ENCODE measurements at places on chromosomes 16 and 17.

- DNase-seq: no peak
Measured at GRCh38 chr17:27338536-27338985, 44.6 kb downstream of the WSB1 start.

DNA sequence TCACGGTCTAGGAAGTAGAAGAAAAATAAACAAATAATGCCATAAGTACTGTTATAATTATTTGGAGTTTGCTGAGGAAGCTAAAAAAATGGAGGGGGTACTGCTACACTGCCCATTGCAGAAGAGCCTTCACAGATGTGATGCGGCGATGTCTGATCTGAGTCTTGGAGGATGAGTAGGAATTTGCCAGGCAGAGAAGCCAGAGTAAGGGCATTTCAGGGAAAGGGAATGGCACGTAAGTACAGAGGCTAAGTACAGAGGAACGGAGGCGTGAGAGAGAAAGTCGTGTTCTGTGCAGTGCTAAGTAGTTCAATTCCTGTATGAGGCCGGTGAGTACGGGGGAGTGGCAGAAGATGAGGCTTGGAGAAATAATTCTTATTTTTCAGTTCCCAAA, 741 bp upstream of the GRB2 start:
- DNase-seq: peak; percentile 24

GRCh38 chr17:61322325-61323002, 77.2 kb upstream of the TBX2 start:
- no peak for DNase-seq

DNA sequence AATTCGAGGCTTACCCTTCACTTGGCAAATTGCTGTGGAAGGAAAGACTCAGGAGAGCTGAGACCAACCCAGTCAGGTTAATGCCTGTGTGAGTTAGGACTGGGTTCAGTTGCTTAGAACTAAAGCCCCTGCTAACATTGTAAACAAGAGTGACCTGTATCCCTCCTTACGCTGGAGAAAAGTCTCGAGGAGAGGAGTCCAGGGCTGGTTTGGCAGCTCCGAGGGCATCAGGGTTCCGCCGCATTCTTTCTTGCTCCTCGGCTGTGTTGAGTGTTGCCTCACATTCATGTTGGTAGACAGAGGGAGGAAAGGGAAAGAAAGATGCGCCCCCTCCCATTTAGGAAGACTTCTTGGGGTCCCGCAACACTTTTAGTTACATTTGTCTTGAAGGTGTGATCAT, 18.5 kb downstream of the VPS35L start:
- no peak for DNase-seq

GRCh38 chr17:66612993-66613392, 221.9 kb upstream of the CACNG5 start:
- no peak for DNase-seq

GRCh38 chr16:75260851-75261589, 9.6 kb upstream of the BCAR1 start:
- DNase-seq: no peak

GRCh38 chr17:78322858-78323455, 36.9 kb downstream of the SOCS3 start:
- DNase-seq: no peak

- DNase-seq: no peak
Measured at GRCh38 chr17:75001915-75002843, 10.3 kb upstream of the MRPL58 start.

- DNase-seq: no peak
Measured at GRCh38 chr17:39360537-39360936, 40.9 kb downstream of the FBXL20 start.

- no peak for DNase-seq
Measured at GRCh38 chr16:11950388-11950787, 8.5 kb upstream of the NPIPB2 start.

GRCh38 chr16:50946606-50947005, 204.5 kb downstream of the SALL1 start:
- no peak for DNase-seq

- DNase-seq: no peak
Measured at GRCh38 chr16:63655846-63656245, 1466.0 kb downstream of the CDH11 start.

- peak; percentile 36 for DNase-seq
Measured at GRCh38 chr17:18921912-18922451, 30.0 kb upstream of the SLC5A10 start.

GRCh38 chr17:7114241-7114874, at the start of gene ASGR2:
TSS of gene ASGR2 (minus strand) at chr17:7114822. CDS start at chr17:7114240, 582 bp downstream.
- no peak for DNase-seq

DNA sequence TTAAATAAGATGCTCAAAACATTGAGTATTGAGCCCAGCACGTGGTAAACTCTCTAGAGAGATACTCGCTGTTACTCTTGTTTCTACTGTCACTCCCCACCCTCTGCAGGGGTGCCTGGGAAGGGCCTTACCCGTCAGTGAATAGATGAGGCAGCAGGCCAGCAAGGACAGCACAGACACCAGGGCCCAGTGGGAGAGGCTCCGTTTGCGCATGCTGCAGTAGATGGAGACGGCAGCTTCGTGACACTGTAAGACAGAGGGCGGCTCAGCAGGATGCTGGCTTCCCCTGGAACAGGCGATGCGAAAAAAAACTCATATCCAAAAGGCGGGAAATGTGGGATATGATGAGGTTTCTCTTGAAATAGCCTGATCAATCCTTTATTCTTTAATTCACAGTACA, 20.0 kb downstream of the SLC38A8 start:
- DNase-seq: no peak

DNA sequence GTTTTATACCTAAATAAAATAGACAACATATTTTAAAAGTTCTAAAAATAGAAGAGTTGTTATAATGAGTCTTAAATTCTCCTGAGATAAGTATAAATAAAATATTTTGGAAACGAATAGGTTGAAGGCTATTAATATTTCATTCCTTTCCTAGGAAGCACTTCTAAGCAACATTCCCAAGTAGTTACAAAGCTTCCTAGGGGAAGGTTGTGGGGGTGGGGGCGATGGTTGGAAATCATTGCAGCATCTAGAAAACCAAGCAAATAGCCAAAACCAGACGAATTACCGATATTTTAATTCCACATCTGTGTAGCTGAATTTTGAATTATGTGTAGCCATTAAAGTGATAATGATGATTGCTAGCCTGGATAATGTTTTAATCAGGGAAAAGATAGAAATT, 26.9 kb downstream of the PTRH2 start:
- DNase-seq: no peak

DNA sequence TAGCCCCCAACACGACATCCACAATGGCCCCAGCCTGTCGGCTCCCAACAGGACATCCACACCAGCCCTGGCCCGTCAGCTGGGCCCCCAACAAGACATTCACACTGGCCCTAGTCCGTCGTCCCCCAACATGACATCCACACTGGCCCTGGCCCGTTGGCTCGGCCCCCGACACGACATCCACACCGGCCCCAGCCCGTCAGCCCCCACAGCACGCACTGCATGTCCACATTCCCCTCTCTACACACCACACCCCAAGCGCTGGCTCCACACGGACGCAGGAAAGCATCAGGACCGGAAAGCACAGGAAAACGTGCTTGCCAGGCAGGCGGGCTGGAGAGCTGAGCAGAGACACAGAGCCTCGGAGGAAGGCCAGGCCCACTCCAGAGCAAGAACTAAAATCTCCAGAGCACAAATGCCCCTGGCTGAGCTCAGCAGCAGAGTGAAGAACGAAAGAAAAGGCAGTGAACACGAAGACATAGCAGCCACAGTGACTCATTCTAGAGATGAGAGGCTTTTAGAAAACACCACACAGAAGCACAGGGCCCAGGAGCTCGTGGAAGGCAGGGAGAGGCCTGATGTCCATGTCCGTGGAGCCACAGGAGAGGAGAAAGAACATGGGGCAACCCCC, 50.6 kb downstream of the LMF1 start:
- DNase-seq: no peak

GRCh38 chr17:77906377-77906871, 52.1 kb upstream of the TNRC6C start:
- DNase-seq: no peak

DNA sequence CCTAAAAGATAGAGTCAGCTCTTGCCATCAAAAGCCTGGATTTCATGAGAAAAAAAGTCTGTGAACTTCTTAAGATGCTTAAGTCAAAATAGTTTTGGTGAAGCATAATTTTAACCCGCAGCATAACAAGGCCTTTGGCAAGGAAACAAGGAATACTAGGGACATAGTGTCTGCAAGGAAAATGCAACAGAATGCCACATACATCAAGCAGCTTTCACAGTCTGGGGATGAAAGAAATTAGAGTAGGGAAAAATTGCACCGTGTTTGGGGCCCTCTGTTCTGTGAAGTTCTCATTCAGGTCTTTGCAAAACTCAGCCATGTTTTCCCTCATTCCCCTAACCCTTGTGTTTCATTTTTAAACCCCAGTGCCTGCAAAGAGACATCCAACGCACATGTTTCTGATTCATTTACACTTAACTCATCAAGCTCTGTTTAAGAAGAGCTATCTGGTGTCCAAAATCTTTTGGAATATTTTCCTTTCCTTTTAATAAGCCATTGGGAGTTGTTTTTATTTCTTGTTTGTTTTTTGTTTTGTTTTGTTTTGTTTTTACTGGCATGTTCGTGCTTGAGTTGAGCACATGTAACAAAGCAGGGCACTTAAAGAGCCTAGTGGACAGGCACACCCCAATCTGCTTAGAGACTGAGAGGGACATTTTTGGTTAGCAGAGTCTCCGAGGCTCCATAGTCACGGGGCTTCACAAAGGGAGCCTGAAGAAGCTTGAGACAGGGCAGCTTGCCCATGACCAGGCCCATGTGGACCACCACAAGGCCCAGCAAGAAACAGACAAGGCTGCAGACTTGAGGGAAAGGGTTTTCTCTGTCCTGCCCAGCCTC, 116.5 kb downstream of the ANKFN1 start:
- DNase-seq: no peak

DNA sequence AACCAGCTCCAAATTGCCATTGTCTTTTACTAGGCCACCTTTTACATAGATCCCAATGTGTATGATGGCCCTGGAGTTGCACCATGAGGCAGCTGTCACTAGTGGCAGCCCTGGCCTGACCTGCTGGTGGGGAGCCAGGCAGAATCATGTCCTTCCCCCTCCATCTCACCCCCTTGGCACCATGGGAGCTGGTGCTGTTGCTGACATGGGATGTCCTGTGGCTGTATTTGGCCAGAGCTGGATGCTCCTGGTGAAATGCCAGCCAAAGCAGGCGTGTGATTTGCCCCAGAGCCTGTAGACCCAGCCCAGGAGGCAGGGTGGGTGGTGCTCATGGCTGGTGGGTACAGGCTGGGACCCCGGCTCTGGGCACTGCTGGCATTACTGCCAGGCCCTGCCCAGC, 18.6 kb downstream of the SLC12A3 start:
- DNase-seq: no peak

DNA sequence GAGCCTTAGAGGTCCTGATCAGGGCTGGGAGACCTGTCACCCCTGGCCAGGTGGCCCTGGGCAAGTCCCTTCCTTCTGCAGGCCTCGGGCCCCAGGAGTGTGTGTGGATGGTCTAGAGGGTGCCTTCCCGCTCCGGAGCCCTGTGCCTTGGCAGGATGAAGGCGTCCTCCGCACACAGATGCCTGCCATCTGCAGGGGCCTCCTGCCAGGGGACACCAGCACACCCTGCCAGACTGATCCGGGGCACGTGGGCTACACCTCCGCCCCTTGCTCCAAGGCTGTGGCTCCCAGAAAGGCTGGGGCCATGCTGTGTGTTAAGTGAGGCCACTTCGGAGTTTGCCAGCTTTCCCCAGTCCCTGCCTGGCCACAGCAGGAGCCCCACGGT, 30.7 kb downstream of the NPTX1 start:
- no peak for DNase-seq

- DNase-seq: no peak
Measured at GRCh38 chr17:49516180-49516579, 21.1 kb downstream of the NGFR start.

- no peak for DNase-seq
Measured at GRCh38 chr17:74123350-74123749, 80.1 kb upstream of the RPL38 start.

- DNase-seq: no peak
Measured at GRCh38 chr16:56242740-56243139, 51.5 kb downstream of the GNAO1 start.

GRCh38 chr17:70292366-70292765, 123.0 kb downstream of the KCNJ2 start:
- DNase-seq: no peak

DNA sequence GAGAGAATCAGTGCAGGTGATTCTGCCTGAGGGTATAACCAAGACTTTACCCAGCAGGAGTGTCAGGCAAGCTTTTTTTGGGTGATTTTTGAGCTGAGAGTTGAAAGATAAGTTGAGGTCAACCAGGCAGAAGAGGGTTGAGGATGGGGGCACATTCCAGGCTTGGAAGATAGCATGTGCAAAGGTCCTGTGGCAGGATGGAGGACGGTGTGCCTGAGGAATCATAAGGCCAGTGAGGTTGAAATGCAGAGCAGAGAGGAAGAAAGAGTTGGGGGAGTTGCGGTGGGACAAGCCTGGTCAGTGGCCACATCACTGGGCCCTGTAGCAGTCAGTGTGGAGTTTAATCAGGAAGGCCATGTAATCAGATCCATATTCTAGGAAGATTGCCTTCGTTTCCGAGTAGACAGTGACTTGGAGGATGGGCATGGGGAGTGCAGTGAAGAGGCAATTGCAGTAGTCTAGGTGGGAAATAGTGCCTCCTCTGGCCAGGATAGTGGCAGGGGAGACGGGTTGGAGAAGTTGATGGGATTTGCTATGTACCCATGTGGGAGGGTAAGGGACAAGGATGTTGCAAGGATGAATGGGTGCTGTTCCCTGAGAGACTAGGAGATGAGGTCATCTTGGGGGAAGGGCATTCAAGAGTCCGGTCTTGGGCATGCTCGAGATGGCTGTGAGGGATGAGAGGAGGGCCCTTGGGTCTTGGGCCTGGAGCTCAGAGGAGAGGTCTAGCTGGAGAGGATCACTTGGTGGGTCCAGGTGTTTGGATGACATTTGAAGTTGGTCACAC, 3.9 kb downstream of the PLEKHG4 start:
- no peak for DNase-seq

GRCh38 chr16:31273676-31274075, 13.9 kb downstream of the ITGAM start:
- DNase-seq: no peak

GRCh38 chr16:29290631-29291247, 115.8 kb downstream of the NPIPB11 start:
- DNase-seq: peak; percentile 81

- no peak for DNase-seq
Measured at GRCh38 chr16:81837312-81837751, 58.2 kb downstream of the PLCG2 start.

- DNase-seq: peak; percentile 74
Measured at GRCh38 chr16:87464691-87465300, 28.0 kb downstream of the ZCCHC14 start.
